ENCODE measurements at places on chromosomes 3 and 15.

DNA sequence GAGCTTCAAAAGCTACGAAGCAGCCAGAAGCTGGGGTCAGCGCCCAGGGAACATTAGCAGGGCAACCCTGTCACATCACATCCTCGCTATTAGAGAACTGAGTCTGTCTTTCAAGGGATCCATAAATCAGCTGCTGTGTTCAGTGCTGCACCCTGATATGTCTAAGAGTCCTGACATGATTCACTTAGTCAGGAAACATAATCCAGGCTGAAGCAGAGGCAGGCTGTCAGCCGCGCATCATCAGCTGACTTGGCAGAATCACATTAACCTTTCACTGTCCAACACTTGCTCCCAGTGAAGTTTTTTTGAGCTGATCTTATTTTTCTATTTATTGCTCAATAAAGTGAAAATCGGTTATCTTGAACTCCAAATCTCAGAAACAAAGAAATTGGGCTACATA is 23.5 kb downstream of the MYH15 start:
- no peak overlapping the region for H3K4me3 ChIP-seq
- no peaks in the 10 kb centered on the region for H3K27me3 ChIP-seq
- no peaks in the 10 kb centered on the region for H3K36me3 ChIP-seq
- no peak for DNase-seq
- H3K27ac ChIP-seq = no peak overlapping the region
- peaks cover 4% of the 10 kb centered on the region for H3K4me1 ChIP-seq

GRCh38 chr15:65767895-65768294 is 24.2 kb downstream of the DENND4A start:
- H3K4me3 ChIP-seq = no peak overlapping the region
- peaks cover 53% of the 10 kb centered on the region for H3K4me1 ChIP-seq
- peaks cover 39% of the 10 kb centered on the region for H3K36me3 ChIP-seq
- no peak for DNase-seq
- H3K27me3 ChIP-seq = no peaks in the 10 kb centered on the region
- H3K27ac ChIP-seq = peak overlapping the region; percentile 76

- H3K27ac ChIP-seq = no peak overlapping the region
- no peak overlapping the region for H3K4me3 ChIP-seq
- no peak for DNase-seq
These were observed 59.3 kb downstream of the ADCY5 start for GRCh38 chr3:123389628-123389918.

DNA sequence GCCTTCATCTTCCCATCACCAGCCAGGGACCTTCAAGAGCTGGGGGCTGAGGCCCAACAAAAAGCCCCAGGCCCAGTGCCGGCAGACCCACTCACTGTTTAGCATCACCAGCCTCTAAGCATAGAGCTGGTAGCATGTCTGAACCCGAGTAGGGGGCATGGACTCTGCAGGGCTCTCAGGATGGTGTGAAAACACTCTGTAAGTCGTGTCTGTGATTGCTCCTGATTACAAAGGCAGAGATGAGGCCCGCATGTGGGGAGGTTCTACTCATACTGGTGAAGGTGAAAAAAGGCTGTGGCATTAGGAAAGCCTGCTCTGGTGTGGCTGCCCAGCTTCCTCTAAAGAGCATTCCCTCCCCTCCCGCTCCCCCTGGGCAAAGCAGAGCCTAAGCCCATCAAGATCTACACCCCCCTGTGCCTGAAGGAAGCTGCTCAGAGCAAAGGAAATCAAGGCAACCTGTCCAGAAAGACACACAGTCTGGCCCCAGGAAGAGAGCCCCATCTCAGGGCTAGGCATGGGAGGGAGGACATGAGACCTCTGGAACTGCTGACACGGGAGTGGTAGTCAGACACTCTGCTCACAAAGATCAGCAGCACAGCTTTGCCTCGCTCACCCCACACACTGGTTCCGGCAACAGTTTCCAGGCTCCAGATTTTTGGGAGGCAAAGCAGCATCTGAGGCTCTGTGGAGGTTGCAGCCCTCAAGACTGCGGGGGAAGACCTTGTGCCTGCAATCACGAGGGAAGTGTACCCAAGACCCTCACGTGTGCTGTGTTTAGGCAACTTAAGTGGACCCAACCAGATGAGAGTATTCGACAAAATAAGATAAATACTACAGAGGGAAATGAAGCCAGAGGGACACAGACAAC is 36.7 kb downstream of the CCDC12 start:
- peaks cover 54% of the 10 kb centered on the region for H3K4me1 ChIP-seq
- H3K27me3 ChIP-seq = no peaks in the 10 kb centered on the region
- no peak overlapping the region for H3K4me3 ChIP-seq
- no peak for DNase-seq
- H3K27ac ChIP-seq = peak overlapping the region; percentile 65
